ENCODE measurements at places on chromosomes 6 and 20. TPM values are rescaled to one million over a fixed set of nuclear protein-coding genes. Genes with fewer than 3 reads are reported as not detected.
A peak's percentile ranks its signal among the peaks of the same experiment; 100 is the strongest.

DNA sequence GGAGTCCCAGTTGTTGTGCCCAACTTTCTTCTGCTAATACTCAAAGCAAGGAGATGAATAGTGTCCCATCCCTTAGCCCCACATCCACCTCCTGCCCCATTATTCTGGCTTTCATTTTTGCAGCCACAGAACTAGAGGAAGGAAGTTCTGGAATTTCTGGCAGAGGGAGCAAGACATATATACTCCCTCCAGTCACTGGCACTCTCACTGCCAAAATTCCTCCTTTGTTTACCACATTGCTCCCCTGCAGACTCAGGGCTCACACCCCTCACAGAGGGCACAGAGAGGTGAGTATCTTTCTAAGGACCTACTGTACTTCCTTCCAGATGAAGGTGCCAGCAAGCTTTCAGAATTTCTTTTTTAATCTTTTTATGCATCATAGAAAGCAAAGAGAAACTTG is 168.0 kb upstream of the ID4 start:
- no peak for DNase-seq
- no peaks in the 10 kb centered on the region for H3K27me3 ChIP-seq
- H3K4me1 ChIP-seq = peaks cover 47% of the 10 kb centered on the region
- H3K27ac ChIP-seq = peak overlapping the region; percentile 48

GRCh38 chr20:36821964-36822437 is 48.4 kb upstream of the DSN1 start:
- H3K36me3 ChIP-seq = no peaks in the 10 kb centered on the region
- H3K27me3 ChIP-seq = no peaks in the 10 kb centered on the region
- H3K4me3 ChIP-seq = no peak overlapping the region

DNA sequence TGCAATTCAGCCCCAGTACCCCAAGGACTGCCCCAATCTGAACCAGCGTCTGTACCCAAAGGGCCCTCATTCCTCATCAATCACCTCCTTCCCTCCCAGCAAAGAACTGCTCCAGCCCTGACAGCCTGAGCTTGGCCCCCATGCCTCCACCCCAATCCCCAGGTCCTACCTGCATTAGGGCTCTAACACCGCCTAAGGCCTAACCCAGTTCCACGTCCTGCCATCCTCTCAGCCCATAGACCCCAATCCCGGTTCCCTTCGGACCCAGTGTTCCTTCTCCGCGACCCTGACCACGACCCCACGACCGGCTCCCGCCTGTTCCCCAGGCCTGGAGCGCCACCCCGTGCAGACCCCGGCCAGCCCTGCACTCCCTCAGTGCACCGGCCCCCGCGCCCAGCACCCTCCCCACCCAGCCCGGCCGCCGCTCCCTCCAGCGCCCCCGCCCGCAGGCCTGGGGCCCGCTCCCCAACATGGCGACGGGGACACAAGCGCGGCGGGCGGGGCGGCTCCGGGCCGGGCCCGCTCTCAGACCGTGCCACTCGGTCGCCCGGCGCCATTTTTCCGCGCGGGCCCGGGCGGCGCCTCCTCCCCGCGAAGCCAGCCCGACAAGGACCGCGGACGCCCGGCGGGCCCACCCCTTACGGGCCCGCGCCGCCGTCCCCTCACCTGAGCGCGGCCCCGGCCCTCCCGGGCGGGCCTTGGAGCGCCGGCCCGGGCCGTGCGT is 483 bp downstream of the NCOA6 start:
- peak overlapping the region; percentile 74 for H3K27ac ChIP-seq
- no peaks in the 10 kb centered on the region for H3K27me3 ChIP-seq
- no peaks in the 10 kb centered on the region for H3K36me3 ChIP-seq
- peak; percentile 18 for DNase-seq

- no peak overlapping the region for H3K27ac ChIP-seq
- H3K4me3 ChIP-seq = no peak overlapping the region
- no peaks in the 10 kb centered on the region for H3K27me3 ChIP-seq
Measured at GRCh38 chr6:136526937-136527336, 23.3 kb downstream of the MAP7 start.

DNA sequence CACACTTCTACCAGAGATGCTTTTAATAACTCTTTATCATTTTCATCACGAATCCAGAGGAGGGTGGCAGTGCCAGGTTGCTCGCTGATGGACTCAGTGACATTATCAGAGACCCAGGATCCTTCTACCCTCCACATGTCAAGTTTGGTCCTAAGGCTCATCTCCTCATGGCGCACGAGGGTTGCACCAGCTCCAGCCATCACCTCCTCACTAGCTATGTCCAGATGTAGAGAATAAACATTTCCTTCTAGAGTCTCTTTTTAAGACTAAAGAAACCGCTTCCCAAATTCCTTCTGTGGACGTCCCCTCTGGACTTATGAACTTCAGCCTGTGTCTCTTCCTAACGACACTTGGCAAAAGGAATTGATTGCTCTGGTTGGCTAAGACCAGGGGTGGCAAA is 178.7 kb downstream of the BMP7 start:
- H3K27me3 ChIP-seq = no peaks in the 10 kb centered on the region
- no peak overlapping the region for H3K4me3 ChIP-seq
- no peak for DNase-seq
- no peak overlapping the region for H3K27ac ChIP-seq
- no peaks in the 10 kb centered on the region for H3K36me3 ChIP-seq

- H3K4me1 ChIP-seq = peaks cover 9% of the 10 kb centered on the region
- no peak overlapping the region for H3K4me3 ChIP-seq
Measured at GRCh38 chr6:167747645-167748044, 79.1 kb upstream of the AFDN start.

GRCh38 chr20:2749343-2749950 is 51.0 kb downstream of the CPXM1 start:
- no peaks in the 10 kb centered on the region for H3K27me3 ChIP-seq
- no peak overlapping the region for H3K27ac ChIP-seq
- no peak for DNase-seq
- H3K36me3 ChIP-seq = no peaks in the 10 kb centered on the region
- peaks cover 31% of the 10 kb centered on the region for H3K4me1 ChIP-seq

DNA sequence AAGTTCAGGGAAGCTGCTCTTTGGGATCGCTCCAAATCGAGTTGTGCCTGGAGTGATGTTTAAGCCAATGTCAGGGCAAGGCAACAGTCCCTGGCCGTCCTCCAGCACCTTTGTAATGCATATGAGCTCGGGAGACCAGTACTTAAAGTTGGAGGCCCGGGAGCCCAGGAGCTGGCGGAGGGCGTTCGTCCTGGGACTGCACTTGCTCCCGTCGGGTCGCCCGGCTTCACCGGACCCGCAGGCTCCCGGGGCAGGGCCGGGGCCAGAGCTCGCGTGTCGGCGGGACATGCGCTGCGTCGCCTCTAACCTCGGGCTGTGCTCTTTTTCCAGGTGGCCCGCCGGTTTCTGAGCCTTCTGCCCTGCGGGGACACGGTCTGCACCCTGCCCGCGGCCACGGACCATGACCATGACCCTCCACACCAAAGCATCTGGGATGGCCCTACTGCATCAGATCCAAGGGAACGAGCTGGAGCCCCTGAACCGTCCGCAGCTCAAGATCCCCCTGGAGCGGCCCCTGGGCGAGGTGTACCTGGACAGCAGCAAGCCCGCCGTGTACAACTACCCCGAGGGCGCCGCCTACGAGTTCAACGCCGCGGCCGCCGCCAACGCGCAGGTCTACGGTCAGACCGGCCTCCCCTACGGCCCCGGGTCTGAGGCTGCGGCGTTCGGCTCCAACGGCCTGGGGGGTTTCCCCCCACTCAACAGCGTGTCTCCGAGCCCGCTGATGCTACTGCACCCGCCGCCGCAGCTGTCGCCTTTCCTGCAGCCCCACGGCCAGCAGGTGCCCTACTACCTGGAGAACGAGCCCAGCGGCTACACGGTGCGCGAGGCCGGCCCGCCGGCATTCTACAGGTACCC is at the start of gene ESR1:
ESR1 (plus strand) TSS at position 170 of the 858 bp plus-strand sequence; CDS start at position 401, 231 bp downstream.
- peaks cover 11% of the 10 kb centered on the region for H3K4me1 ChIP-seq
- peak within 1 kb of the TSS; percentile 60 for H3K27ac ChIP-seq
- H3K4me3 ChIP-seq = peak within 1 kb of the TSS; percentile 75
- DNase-seq = no peak

DNA sequence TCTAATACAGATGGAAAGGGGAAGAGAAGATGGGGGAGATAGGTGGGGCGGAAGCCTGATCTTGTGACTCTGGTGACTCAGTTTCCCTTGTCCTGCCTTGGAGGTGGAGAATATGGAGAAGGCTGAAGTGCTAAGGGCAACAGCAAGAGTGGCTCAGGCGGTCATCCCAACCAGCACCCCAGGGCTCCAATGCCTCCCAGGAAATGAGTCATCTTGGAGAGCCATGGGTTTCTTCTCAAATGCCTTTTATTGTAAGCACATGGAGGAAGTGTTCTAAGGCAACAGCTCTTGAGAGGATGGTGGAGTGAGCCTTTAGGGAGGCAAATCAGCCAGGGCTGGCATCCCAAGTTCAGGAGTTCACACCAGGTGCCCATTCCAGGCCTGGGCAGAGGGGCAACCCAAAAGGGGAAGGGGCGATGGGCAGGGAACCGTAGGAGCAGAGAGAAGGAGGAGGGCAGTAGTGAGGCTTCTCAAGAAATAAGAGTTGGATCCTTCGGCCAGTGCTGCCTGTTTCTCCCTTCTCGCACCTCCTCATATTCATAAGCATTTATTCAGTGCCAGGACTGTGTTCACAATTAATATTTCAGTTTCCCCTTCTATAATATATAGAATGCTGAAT is 13.2 kb upstream of the AHCY start:
- no peaks in the 10 kb centered on the region for H3K27me3 ChIP-seq
- peaks cover 5% of the 10 kb centered on the region for H3K4me1 ChIP-seq
- no peak overlapping the region for H3K27ac ChIP-seq
- no peaks in the 10 kb centered on the region for H3K36me3 ChIP-seq

DNA sequence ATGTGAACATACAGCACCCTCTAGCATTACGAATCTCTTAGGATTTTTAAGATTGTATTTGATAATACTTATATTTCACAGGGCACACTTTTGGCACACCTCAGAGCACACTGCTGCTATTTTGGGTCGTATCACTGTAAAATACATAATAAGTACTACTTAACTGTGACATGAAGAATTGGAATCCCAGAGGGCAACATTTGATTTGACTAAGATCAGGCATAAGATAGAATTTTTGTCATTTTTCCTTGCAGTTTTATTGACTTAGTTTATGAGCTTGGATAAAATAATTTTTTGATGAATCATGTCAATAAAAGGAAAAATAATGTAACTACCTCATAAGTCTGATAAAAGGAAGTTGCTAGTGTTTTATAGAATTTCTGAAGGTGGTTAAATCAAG is 22.4 kb downstream of the MRS2 start:
- H3K4me1 ChIP-seq = no peaks in the 10 kb centered on the region
- H3K27ac ChIP-seq = no peak overlapping the region
- H3K4me3 ChIP-seq = no peak overlapping the region
- no peaks in the 10 kb centered on the region for H3K27me3 ChIP-seq
- peaks cover 24% of the 10 kb centered on the region for H3K36me3 ChIP-seq
- no peak for DNase-seq

DNA sequence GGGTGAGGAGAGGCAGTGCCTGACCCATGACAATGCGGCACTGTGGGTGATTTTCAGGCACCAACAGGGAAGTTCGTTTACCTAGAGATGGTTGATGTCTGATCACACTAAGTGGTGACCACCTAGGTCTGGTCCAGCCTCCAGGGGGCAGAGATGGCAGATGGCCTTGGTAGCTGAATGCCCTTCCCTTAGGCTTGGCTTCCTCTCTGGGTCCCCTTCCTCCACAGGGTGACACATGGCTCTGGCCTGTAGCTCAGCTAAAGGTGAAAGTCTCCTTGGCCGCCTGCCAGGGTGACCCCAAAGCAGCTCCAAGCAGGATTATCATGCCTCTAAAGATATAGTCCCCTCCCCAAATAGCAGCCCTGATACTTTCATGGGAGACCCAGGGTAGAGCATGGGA is 6.4 kb downstream of the GDAP1L1 start:
- no peaks in the 10 kb centered on the region for H3K4me1 ChIP-seq
- no peak for DNase-seq
- H3K36me3 ChIP-seq = no peaks in the 10 kb centered on the region
- H3K27ac ChIP-seq = no peak overlapping the region
- no peaks in the 10 kb centered on the region for H3K27me3 ChIP-seq

DNA sequence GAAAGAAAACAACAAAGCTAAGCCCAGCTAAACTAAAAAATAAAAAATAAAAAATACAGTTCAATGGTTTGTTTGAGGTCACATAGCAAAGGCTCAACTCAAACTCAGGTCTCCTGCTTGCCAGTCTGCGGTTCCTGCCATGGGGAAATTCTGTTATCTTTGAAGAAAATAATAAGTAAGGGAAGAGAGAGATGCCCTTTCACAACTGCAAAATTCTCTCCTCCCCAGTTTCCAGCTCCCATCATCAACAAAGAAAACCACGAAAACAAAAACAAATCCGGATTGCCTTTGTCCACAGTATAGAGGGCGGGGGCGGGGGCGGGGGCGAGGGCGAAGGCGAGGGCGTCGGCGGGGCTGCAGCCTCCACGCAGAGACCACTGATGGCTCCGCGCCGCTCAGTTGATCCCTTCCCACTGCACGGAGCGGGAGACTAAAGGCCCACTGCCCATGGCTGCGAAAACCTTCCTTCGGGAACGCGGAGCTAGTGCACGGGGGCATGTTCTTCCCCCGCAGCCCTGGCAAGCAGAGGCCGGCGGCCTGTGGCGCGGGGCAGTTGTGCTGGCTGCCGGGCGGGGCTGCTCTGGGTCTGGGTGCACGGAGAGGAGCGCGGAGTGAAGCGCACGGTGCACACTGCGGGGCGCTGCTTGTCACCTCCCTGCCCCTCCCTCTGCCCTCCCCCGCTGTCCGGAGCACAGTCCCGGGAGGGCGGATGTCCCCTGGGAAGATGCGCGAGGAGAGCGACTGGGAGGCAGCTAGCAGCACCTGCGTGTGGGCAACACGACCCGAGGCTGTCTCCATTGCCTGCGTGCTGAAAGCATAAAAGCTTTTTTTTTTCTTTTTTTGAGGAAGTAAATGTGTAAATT is 54.1 kb upstream of the TPD52L1 start:
- H3K4me3 ChIP-seq = peak overlapping the region; percentile 77
- peak overlapping the region; percentile 65 for H3K27ac ChIP-seq
- no peaks in the 10 kb centered on the region for H3K36me3 ChIP-seq
- H3K27me3 ChIP-seq = no peaks in the 10 kb centered on the region
- H3K4me1 ChIP-seq = peaks cover 63% of the 10 kb centered on the region

- H3K4me3 ChIP-seq = no peak overlapping the region
- H3K36me3 ChIP-seq = no peaks in the 10 kb centered on the region
- H3K4me1 ChIP-seq = no peaks in the 10 kb centered on the region
- no peak overlapping the region for H3K27ac ChIP-seq
- no peak for DNase-seq
- no peaks in the 10 kb centered on the region for H3K27me3 ChIP-seq
Measured at GRCh38 chr6:5466281-5467136, 205.2 kb downstream of the FARS2 start.

The CPNE5 gene
- 0.85 TPM for total RNA-seq

The C6orf47 gene
- 40.1 TPM for total RNA-seq

The KCNQ5 gene
- 7.3 TPM for total RNA-seq

The ZGPAT gene
- total RNA-seq = 32.6 TPM

The GJA10 gene
- not detected for total RNA-seq

The MEP1A gene
- total RNA-seq = not detected

The PRRT1 gene
- 6.8 TPM for total RNA-seq

The SAMD5 gene
- total RNA-seq = 4.7 TPM

The FBXO30 gene
- total RNA-seq = 8.0 TPM

The SIRPB2 gene
- total RNA-seq = 29.8 TPM

The ANGPT4 gene
- total RNA-seq = 1.6 TPM

Measured in thoracic aorta (tissue), 2 donors.